Esophagus squamous epithelium (tissue), 5 donors: ENCODE measurements at places on chromosomes 1 and 21.

- no peak for DNase-seq
Observed at GRCh38 chr1:54976747-54977146, 3.7 kb upstream of the TMEM61 start.

GRCh38 chr1:1625404-1625775, 6.6 kb upstream of the MMP23B start:
- DNase-seq: no peak

DNA sequence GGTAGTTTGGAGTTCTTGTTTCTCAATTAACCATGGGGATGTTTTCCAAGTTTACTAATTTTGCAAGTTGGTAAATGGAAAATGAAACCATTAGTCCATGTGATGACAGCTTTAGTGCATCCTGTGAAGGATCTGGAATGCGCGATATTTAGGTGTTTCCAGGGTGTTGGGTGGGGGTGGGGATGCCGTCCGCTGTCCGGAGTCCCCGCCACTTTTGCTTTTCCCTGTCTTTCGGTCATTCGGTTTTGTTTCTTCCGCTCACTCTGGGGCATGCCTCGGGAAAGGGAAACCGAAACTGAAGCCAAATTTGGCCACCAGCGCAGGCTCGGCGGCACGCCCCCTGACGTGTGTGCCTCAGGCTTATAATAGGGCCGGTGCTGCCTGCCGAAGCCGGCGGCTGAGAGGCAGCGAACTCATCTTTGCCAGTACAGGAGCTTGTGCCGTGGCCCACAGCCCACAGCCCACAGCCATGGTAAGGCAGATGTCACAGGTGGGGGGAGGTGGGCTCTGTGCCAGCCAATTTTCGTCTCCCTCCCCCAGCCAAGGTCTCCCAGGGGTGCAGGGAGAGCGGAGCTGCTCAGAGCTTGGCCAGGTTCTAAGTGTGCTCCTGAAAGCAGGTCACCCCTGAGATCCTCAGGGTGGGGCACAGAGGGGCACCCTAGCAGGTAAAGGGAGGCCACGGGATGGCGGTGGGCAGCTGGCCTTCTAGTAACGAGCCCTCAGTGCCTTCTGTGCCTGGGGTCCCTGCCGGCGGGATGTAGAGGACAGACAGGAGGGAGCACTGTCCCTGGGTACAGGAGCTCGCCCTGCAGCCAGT, at the start of gene ISG15:
Gene ISG15 (plus strand): TSS at position 393 of the 817 bp plus-strand sequence. CDS start 77 bp downstream, at position 470.
- peak; percentile 67 for DNase-seq

DNA sequence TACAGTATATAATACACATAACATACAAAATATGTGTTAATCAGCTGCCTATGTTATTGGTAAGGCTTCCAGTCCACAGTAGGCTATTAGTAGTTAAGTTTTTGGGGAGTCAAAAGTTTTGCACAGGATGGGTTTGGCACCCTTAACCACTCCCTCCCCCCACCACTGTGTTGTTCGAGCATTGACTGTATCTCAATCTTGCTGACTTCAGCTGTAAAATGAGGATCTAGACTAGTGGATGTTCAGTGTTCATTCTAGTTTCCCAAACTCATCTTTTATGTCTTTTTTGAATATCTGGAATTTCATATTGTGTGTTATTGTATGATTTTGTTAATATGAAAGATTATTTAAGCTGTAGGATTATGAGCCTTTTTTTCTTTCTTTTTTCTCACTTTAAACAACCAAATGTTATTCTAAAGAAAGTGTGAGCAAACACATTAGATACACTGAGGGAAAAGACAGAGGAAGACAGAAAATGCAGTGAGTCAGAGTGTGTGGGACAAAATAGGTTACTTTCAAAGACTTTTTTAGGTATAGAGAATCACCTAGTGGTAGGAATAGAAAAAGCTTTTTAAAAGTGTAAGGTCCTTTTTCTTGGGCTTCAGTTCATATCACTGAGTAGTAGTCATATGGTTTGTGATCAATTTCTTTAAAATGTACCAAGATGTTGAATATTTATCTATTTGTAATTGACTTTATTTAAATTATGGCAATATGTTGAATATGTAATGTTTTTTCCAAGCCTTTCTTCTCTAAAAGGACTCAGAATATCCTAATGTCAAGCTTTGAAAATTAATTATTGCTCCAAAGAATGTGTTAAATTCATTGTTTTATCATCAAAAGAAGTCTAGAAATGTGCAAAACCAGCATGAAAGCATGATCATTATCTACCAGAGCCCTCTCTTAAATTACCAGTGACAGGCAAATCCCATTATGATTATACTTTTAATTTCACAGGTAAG, 17.9 kb upstream of the CENPF start:
- no peak for DNase-seq

DNA sequence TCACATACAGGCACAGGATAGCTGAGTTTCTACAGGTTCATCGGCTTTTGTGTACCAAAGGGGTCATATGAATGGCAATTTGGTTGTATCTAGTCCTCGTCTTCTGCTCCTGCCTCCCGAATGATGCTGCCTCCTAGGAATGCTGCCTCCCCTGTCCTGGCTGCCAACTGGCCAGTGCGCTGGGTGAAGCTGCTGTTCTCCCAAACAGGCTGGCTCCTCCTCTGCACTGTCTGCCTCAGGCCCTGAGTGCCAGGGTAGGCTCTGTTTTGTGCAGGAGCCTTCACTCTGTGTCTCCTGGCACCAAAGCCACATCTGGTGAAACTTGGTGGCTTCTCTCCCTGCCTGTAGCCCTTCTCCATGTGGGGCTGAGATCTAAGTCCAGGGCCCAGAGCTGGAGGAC, 60.3 kb downstream of the RHOU start:
- DNase-seq: no peak

DNA sequence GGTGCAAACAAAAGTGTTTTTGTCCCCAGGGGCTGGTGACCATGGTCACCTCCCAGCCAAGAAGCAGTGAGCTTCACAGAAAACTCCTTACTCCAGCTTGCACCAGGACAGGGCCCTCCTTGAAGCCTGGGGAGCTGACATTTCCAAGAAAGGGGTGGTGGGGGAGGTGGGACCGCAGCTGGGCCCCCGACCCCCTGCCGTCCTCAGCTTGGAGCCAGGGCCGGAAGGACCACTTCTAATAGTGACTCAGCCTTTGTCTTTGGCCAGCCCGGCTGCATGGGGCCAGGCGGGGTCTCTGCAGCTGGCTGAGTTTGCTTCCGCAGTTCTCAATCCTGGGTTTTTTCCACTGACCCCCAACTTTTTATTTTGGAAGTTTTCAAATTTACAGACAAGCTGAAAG, 136.5 kb upstream of the POU3F1 start:
- DNase-seq: no peak

- DNase-seq: no peak
Observed at GRCh38 chr21:21396424-21396823, 398.2 kb downstream of the NCAM2 start.

- DNase-seq: no peak
Observed at GRCh38 chr1:121538943-121539575, 354.3 kb downstream of the SRGAP2C start.

DNA sequence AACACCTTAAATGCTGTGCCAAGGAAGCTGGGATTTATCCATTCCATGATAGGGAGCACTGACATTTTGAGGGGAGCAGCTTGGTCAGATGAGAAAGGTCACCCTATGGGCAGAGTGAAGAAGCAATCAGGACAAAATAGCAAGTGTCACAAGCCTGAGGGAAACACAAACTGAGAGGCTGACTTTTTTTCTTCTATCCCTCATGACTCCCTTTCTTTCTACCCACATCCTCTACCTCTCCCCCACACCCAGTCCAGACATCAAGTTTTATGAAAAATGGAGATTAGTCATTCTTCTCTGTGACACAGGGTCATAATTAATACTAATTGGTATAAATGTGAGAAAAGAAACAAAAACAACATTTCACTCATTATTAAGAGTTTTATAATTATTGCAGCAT, 103.1 kb downstream of the SLC25A24 start:
- no peak for DNase-seq

DNA sequence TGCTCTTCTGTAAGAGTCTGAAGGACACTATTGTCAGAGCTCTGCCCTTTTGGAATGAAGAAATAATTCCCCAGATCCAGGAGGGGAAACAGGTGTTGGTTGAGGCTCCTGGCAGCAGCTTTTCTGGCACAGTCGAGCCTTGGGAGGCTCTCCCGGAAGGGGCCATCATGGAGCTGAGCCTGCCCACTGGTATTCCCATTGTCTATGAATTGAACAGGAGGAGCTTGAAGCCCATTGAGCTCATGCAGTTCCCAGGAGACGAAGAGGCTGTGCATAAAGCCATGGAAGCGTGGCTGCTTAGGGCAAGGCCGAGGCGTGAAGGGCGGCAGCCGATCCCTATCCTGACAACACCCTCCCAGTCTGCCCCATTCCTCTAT, 26.6 kb downstream of the UBE4B start:
- no peak for DNase-seq

DNA sequence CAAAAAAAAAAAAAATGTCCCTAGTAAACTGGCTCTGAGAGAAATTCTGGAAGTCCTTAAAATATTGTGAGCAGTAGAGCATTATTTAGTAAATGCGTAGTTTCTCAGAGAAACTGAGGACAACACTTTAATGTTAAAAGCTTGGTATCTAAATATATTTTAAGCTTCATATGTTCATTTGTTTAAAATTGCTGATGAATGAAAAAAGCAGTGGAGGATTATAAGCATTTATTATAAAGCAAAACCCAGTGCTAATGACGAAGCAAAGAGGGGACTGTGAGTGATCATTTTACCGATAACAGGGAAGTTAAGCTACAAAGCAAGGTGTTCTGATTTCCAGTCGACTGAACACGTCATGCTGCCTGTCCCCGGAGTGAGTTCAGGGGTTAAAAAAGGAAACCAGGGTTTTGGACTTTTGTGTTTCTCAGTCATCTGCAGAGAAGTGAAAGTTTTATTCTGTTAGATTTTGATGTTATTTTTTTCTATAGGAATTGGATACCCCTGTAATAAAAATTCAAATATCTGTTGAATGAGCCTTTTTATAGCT, 64.5 kb upstream of the SCCPDH start:
- DNase-seq: no peak

DNA sequence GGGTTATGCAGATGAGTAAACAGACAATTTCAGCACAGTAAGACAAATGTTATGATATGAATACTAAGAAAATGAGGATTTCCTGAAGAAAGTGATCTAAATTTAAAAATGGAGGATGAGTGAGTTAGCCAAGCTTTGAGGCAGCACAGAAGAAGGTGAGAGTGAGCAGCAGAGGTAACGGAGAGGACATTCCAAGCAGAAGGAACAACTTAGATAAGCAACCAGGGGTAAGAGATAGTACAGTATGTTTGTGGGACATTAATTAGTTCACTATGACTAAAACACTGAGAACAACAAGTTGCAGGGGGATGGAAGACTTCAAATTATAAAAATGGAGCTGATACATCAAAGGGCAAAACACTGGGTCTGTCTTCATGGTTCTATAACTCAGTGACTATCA, 22.8 kb downstream of the PRPF38A start:
- no peak for DNase-seq

DNA sequence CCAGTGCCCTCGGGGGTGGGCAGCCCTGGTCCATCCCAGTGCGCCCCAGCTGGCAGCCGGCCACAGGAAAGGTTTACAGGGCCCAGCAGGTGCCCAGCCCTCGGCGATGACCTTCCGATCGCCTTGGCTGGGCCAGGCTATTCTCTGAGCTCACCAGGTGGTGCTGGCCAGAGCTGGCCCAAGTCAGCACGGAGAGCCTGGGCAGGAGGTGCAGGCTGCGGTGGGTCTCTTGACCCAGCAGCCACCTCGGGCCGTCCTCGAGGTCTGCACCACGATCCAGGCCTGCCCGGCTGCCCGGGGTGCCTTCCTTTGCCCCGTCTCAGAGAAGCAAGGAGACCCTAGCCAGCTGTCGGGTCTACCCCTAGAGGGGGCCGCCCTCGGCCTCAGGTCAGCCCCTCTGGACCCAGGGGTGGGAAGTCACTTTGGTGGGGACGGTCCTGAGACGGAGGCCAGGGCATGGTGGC, 370 bp downstream of the PERM1 start:
- no peak for DNase-seq

- no peak for DNase-seq
Observed at GRCh38 chr1:8767006-8767405, 50.4 kb downstream of the RERE start.

DNA sequence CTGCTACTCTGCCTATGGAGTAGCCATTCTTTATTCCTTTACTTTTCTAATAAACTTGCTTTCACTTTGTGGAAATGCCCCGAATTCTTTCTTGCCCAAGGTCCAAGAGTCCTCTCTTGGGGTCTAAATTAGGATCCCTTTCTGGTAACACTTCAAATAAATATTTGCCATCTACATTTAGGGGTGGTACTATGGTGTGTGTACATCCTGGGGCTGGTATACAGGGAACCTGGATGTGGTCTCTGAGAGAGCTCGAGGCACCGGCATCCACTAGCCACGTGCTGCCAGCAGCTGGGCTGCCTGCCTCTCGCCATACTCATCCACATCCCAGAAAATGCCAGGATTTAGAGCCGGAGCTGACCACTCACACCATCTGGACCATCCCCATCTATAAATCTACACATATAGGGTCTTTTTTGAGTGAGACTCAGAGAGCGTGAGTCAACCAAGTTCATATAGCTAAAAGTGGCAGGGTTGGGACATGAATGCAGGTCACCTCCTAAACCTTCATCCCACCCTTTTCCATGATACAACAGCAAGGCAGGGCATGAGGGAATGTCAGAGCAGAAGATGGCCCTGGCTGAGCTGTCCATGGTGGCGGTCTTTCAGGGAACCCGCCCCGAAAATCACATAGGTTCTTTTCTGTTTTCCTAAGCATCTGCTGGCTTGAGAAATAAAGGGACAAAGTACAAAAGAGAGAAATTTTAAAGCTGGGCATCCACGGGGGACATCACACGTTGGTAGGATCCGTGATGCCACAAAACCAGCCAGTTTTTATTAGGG, 76.6 kb upstream of the F3 start:
- no peak for DNase-seq

DNA sequence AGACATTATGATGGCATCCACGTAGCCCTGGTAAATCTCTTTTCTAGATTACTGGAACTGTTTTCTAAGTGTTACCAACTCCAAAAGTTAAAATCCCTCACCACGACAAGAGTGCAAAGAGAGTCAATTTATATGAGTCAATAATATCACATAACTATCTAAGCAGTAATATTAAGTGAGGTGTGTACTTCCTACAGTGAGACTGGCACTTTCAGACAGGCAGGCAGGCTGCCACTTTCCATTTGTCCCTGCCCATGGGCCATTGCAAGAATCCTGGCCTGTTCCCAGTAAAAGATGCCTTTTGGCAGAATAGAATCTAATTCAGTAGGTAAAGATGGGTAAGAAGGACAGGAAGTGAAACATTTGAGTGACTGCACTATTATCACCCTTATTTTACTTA, 355.6 kb downstream of the PTBP2 start:
- no peak for DNase-seq

GRCh38 chr1:109634771-109635750, 15.4 kb downstream of the AMPD2 start:
- DNase-seq: no peak

DNA sequence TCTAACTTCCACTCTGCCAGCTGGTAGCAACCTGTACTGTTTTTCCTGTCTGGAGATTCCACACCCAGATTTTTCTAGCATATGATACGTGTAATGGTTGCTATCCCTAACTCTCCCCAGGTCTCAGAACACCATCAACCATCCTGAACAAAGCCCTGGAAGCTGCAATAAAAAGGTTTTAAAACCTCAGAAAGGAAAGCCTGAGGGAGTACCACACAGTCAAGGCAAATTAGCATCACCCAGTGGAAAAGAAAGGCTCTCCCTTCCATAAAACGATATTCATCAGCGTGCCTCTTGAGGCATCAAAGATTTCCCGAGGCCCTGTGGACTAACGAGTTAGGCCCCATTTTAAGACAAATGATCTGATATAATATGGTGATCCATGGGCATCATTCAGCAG, 421.0 kb downstream of the ADGRL2 start:
- no peak for DNase-seq

- DNase-seq: no peak
Observed at GRCh38 chr1:17289721-17290120, 18.3 kb upstream of the PADI4 start.

GRCh38 chr1:51729824-51730301, 113.0 kb downstream of the OSBPL9 start:
- no peak for DNase-seq
